T-cell (primary cell): ENCODE measurements at places on chromosomes 5 and 9. TPM values are rescaled to one million over a fixed set of nuclear protein-coding genes. Genes with fewer than 3 reads are reported as not detected.

Gene TIGD6
- total RNA-seq = 2.3 TPM

Gene LIX1
- not detected for total RNA-seq

Gene MED10
- total RNA-seq = 56.1 TPM

DNA sequence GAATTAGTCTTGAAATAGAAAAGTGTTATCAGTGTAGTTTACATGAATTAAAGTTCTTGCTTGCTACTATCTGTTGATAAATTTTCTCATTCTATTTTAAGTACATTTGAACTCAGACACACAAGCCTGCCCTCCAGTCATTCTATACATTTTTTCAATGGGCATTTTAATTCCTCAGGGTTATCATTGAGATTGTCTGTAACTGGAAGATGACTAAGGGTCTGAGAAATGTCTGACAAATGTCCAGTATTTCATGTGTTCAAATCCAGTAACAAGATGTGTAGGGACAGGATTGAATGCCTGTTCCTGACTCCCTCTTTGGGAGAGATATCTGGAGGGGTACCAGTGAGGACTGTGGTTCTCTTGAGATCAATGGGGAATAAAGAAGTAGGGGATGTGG is 223.9 kb upstream of the ADAMTSL1 start:
- H3K27ac ChIP-seq = no peak overlapping the region
- no peak for DNase-seq
- no peak overlapping the region for H3K4me3 ChIP-seq
- no peaks in the 10 kb centered on the region for H3K36me3 ChIP-seq

Gene PCDHGA4
- 0.37 TPM for total RNA-seq

DNA sequence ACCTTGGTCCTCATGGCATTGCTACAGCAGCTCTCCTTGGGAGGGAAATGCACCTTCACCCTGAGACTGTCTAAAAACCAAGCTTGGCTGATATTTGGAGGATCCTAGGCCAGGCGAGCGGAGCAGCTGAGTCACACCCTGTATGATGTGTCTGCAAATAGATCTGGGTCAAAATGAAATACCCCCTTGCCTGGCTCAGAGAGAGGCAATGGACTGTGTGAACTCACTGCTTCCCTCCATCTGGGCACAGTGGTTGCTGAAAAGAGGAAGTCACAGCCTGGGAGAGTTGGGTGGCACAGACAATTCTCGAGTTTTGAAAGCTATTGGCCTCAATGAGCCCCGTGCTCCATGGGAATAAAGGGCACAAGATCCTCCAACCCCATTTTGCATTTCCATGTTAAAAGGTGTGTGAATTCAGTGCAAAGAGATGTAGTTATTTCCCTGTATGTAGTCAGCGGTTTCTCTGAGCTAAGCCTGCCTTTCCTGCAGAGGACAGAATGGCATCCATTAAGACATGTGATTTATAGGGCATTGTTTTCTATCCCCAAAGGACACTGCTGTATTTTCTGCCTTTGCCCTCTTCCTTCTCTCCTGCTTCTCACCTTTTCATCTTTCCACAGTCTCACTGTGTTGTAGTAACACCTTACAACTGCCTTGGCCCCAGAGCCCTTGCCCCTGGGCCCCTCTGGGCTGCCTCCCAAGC is 177.2 kb downstream of the GADD45G start:
- no peak for DNase-seq
- H3K4me1 ChIP-seq = no peaks in the 10 kb centered on the region
- no peaks in the 10 kb centered on the region for H3K36me3 ChIP-seq
- H3K4me3 ChIP-seq = no peak overlapping the region

- no peak overlapping the region for H3K27ac ChIP-seq
- H3K27me3 ChIP-seq = no peaks in the 10 kb centered on the region
- H3K4me1 ChIP-seq = no peaks in the 10 kb centered on the region
- H3K36me3 ChIP-seq = no peaks in the 10 kb centered on the region
- DNase-seq = no peak
Observed at GRCh38 chr5:58366461-58366860, 93.4 kb downstream of the PLK2 start.

- H3K27me3 ChIP-seq = no peaks in the 10 kb centered on the region
- H3K4me1 ChIP-seq = no peaks in the 10 kb centered on the region
- H3K36me3 ChIP-seq = no peaks in the 10 kb centered on the region
- no peak overlapping the region for H3K4me3 ChIP-seq
- H3K27ac ChIP-seq = no peak overlapping the region
- DNase-seq = no peak
Observed at GRCh38 chr5:110040178-110040577, 350.5 kb downstream of the MAN2A1 start.

Gene F2RL2
- total RNA-seq = 0.09 TPM

Gene NR6A1
- 0.19 TPM for total RNA-seq

- no peaks in the 10 kb centered on the region for H3K27me3 ChIP-seq
- no peak overlapping the region for H3K27ac ChIP-seq
- no peaks in the 10 kb centered on the region for H3K36me3 ChIP-seq
Observed at GRCh38 chr9:35335164-35335563, 154.7 kb upstream of the RUSC2 start.

Gene CEP72
- 13.9 TPM for total RNA-seq

- no peak for DNase-seq
- H3K4me1 ChIP-seq = no peaks in the 10 kb centered on the region
- no peak overlapping the region for H3K27ac ChIP-seq
- no peak overlapping the region for H3K4me3 ChIP-seq
- no peaks in the 10 kb centered on the region for H3K27me3 ChIP-seq
- no peaks in the 10 kb centered on the region for H3K36me3 ChIP-seq
Observed at GRCh38 chr5:57566914-57567313, 84.3 kb upstream of the ACTBL2 start.

GRCh38 chr5:178441486-178442270 is 148.5 kb downstream of the COL23A1 start:
- H3K27ac ChIP-seq = no peak overlapping the region
- H3K27me3 ChIP-seq = peaks cover 25% of the 10 kb centered on the region
- H3K4me1 ChIP-seq = no peaks in the 10 kb centered on the region

Gene NCS1
- 0.51 TPM for total RNA-seq

DNA sequence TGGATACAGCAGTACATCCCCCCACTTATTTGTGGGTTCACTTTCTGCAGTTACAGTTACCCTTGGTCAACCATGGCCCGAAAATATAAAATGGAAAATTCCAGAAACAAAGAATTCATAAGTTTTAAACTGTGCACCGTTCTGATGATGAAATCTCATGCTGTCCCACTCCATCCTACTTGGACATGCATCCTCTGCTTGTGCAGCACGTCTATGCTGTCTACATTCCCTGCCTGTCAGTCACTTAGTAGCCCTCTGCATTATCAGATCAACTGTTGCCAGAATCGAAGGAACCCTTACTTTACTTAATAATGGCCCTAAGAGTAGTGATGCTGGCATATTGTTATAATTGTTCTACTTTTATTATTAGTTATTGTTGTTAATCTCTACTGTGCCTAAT is 14.6 kb downstream of the MARCHF3 start:
- no peaks in the 10 kb centered on the region for H3K36me3 ChIP-seq
- H3K4me1 ChIP-seq = peaks cover 7% of the 10 kb centered on the region
- H3K27me3 ChIP-seq = no peaks in the 10 kb centered on the region
- no peak overlapping the region for H3K27ac ChIP-seq
- no peak overlapping the region for H3K4me3 ChIP-seq

GRCh38 chr9:116420993-116421538 is 266.0 kb upstream of the TRIM32 start:
- H3K36me3 ChIP-seq = no peaks in the 10 kb centered on the region
- H3K27me3 ChIP-seq = no peaks in the 10 kb centered on the region
- no peak for DNase-seq
- no peak overlapping the region for H3K4me3 ChIP-seq
- H3K4me1 ChIP-seq = no peaks in the 10 kb centered on the region

GRCh38 chr9:127498298-127498697 is 47.0 kb downstream of the LRSAM1 start:
- peaks cover 29% of the 10 kb centered on the region for H3K36me3 ChIP-seq
- H3K27me3 ChIP-seq = no peaks in the 10 kb centered on the region
- no peak overlapping the region for H3K27ac ChIP-seq
- H3K4me1 ChIP-seq = no peaks in the 10 kb centered on the region
- no peak for DNase-seq

- peaks cover 5% of the 10 kb centered on the region for H3K4me1 ChIP-seq
- H3K4me3 ChIP-seq = no peak overlapping the region
- no peaks in the 10 kb centered on the region for H3K36me3 ChIP-seq
- no peak overlapping the region for H3K27ac ChIP-seq
Observed at GRCh38 chr5:140381972-140382371, 19.7 kb upstream of the ANKHD1 start.

DNA sequence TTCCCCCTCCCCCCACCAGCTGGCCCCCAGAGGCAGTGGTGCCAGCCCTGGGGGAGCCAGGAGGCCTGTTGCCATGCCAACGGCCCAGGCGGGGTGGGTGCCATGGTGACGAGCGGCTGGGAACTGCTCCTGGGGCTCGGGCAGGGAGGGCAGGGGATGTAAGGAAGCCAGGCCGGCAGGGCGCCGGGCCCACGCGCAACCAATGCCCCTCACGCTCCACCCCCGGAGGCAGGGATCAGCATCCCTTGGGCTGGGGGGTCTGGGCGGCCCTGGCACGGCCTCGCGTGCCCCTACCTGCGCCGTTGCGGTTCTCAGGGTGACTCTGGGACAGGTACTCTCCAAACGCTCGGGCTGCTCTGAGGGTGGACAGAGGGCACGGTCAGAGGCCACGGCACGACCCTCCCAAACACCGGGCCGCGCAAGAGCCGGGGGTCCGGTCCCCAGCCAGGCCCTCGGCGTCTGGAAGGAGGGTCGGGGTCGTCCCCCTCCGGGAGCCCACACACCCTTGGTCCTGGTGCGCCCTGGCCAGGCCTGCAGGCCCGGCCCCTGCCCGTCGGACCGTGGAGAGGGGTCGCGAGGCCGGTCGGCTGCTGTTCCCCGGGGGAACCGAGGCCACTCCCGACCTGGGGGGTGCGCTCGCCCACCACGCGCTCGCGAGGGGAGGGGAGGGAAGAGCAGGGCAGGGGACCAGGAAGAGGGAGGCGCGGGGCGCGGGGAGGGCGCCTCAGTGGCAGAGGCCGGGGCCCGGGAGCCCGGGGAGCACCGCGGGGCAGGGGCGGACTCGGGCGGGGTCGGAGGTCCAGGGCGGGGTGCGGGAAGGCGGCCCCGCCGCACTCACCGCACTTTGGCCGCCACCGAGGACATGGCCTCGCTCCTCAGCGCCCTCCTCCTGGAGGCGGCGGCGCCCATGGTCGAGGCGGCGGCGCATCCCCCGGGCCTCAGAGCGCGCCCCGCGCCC is 661 bp downstream of the NSMF start:
- peaks cover 10% of the 10 kb centered on the region for H3K36me3 ChIP-seq
- peak overlapping the region; percentile 52 for H3K4me3 ChIP-seq
- H3K27ac ChIP-seq = no peak overlapping the region
- H3K27me3 ChIP-seq = no peaks in the 10 kb centered on the region
- no peak for DNase-seq

DNA sequence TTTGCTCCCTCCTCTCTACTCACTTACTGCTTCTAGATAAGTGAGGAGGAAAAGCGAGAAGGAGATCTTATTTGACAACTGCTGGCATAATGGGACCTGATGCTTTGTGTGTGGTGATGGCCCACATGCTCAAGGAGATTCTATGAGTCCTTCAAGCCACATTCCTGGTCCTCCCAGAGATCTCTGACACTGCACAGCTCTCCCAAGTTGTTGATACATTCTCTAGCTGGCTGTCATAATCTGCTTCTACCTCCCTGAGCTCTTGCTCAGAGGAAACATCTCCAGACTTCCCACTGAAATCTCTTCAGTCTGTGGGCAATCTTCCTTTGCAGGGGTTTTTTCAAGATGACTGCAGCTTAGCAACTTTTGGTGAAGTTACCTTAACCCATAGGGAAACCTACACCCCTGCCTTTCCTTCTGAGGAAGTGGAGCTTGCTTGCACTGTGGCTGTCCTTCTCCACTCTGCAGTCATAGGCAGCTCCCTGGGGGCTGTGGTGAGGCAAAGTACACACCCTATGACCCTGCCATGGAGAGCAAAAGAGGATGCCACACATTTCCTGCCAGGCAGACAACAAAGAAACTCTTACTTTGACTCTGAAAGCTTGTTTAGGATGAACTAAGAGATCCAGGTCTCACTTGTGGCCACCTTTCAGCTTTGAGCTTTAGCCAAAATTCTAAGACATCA is 163.8 kb downstream of the TMEM38B start:
- H3K4me3 ChIP-seq = no peak overlapping the region
- H3K36me3 ChIP-seq = no peaks in the 10 kb centered on the region
- no peaks in the 10 kb centered on the region for H3K27me3 ChIP-seq

GRCh38 chr9:16575142-16575985 is 295.1 kb downstream of the BNC2 start:
- H3K36me3 ChIP-seq = no peaks in the 10 kb centered on the region
- H3K4me3 ChIP-seq = no peak overlapping the region
- H3K27ac ChIP-seq = no peak overlapping the region
- H3K4me1 ChIP-seq = no peaks in the 10 kb centered on the region
- no peak for DNase-seq

- DNase-seq = no peak
- no peak overlapping the region for H3K27ac ChIP-seq
- no peak overlapping the region for H3K4me3 ChIP-seq
- H3K27me3 ChIP-seq = peaks cover 6% of the 10 kb centered on the region
Observed at GRCh38 chr9:109816490-109816889, 36.5 kb downstream of the PALM2AKAP2 start.

DNA sequence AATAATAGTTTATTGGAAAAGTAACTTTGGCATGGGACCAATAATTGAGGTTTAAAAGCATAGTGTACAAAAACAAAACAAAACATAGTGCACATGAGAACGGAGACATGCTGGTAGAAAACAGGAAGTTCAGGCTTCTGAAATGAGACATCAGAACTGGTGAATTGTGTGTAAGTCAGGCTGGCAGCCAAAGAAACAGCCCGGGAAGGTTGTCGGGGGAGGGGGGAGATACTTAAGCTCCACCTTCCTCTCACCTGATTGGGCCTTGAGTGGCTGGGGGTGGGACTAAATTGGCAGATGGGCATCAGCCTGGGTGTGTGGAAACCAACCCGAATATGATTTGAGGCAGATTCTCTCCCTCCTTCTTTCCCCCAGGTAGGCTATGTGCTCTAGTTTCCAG is 256.3 kb downstream of the SMARCA2 start:
- no peak overlapping the region for H3K27ac ChIP-seq
- no peaks in the 10 kb centered on the region for H3K36me3 ChIP-seq
- H3K4me1 ChIP-seq = no peaks in the 10 kb centered on the region

DNA sequence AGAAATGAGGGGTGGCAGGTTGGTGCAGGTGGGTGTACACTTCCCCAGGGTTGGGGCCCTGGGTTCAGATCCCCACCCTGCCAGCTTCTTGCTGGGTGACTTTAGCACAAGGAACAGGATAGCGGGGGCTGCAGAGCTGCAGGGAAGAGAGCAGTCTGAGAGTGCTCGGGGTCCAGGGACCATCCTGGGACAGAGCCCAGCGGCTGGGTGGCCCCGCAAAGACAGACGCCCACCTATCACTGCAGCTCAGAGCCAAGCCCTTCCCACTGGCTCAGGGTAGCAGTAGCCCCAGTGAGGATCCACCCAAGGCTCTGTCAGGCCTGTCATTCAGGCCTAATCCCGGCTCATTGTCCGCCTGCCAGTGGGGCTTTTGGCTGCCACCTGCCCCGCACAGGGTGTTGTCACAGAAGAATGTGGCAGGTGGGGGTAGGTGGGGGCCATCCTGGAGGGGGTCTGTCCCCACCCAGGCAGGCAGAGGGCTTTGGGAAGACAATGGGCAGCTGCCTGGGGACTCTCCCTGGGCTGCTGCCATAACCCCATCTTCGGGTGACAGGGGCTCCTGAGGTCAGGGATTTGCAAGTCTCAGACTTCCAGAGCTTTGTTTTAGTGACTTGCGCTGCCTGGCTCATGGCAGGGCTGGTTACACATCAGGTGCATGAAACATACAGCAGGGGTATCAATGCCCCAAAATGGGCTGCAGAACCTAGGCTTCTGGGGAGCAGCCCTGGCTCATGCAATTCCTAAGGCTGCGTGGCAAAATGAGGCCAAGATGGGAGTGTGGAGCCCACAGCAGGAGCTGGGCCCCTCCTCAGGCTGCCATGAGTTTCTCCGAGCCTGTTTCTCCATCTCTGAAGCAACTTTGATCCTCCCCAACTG is 52.1 kb downstream of the BARX1 start:
- DNase-seq = no peak
- no peaks in the 10 kb centered on the region for H3K36me3 ChIP-seq
- no peak overlapping the region for H3K4me3 ChIP-seq
- no peak overlapping the region for H3K27ac ChIP-seq

Gene ANGPTL2
- total RNA-seq = not detected
